ENCODE measurements at places on chromosomes 16 and 17. TPM values are rescaled to one million over a fixed set of nuclear protein-coding genes. Genes with fewer than 3 reads are reported as not detected.
A peak's percentile ranks its signal among the peaks of the same experiment; 100 is the strongest.

Gene HS3ST3B1
- 8.5 TPM for total RNA-seq

Gene MAP2K4
- 36.6 TPM for total RNA-seq

Gene SLFN13
- 3.0 TPM for total RNA-seq

Gene RASD1
- total RNA-seq, result 73.6 TPM

Gene HEATR9
- total RNA-seq, result not detected

Gene TERB1
- 0.06 TPM for total RNA-seq

Gene MRM3
- total RNA-seq, result 24.3 TPM

Gene NLRP1
- total RNA-seq, result 63.2 TPM

- H3K4me3 ChIP-seq, result no peak overlapping the region
- H3K27ac ChIP-seq, result no peak overlapping the region
- peaks cover 7% of the 10 kb centered on the region for H3K27me3 ChIP-seq
- peaks cover 3% of the 10 kb centered on the region for H3K4me1 ChIP-seq
Observed at GRCh38 chr16:86347090-86347489, 163.2 kb upstream of the FOXF1 start.

GRCh38 chr16:27424772-27425498, 23.0 kb downstream of the IL21R start:
- no peak overlapping the region for H3K4me3 ChIP-seq
- H3K4me1 ChIP-seq, result no peaks in the 10 kb centered on the region
- no peak for DNase-seq
- no peaks in the 10 kb centered on the region for H3K36me3 ChIP-seq
- H3K27me3 ChIP-seq, result no peaks in the 10 kb centered on the region

DNA sequence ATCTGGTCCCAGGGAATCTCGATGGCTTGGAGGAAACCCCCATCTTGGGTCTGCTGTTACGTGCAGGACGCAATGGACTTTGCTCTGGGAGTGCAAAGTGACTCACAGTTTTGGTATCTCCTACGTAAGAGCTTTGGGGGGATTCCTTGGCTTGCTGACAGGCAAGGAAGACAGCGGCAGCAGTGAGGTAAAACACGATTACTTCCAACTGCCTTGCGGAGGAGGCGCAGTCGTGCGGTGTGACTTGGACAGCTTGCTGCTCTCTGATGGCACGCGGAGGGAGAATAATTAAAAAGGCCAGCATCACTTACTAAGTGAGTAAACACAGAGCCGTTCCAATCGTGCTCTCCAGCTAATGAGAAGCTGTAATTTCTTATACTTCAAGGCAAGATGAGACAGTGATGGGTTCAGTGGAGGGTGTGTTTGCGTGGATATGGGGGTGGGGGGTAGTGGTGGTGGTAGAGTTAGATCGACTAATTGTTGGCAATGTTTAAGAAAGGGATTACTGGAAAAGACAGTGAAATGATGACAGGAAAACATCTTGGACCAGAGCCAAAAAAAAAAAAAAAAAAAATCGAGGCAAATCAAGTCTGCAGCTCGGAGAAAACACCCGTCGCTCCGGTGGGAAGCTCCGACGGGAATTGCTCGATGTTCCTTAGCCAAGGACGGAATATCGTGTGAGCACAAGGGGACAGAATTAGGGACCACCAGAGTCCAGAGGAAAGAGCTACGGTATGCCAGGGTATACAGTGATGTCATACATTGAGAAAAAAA, 184.8 kb upstream of the ZFHX3 start:
- peak; percentile 21 for DNase-seq
- no peaks in the 10 kb centered on the region for H3K27me3 ChIP-seq
- peaks cover 18% of the 10 kb centered on the region for H3K4me1 ChIP-seq
- no peak overlapping the region for H3K27ac ChIP-seq

- no peaks in the 10 kb centered on the region for H3K27me3 ChIP-seq
- no peaks in the 10 kb centered on the region for H3K4me1 ChIP-seq
- DNase-seq, result no peak
- H3K4me3 ChIP-seq, result no peak overlapping the region
Observed at GRCh38 chr16:56346131-56346890, 79.0 kb downstream of the AMFR start.

- no peaks in the 10 kb centered on the region for H3K27me3 ChIP-seq
- no peaks in the 10 kb centered on the region for H3K36me3 ChIP-seq
- H3K4me3 ChIP-seq, result no peak overlapping the region
- H3K27ac ChIP-seq, result peak overlapping the region; percentile 89
- peaks cover 40% of the 10 kb centered on the region for H3K4me1 ChIP-seq
Observed at GRCh38 chr16:81567987-81568748, 123.6 kb downstream of the CMIP start.

- peak overlapping the region; percentile 99 for H3K27ac ChIP-seq
- H3K27me3 ChIP-seq, result no peaks in the 10 kb centered on the region
- no peaks in the 10 kb centered on the region for H3K36me3 ChIP-seq
- peaks cover 33% of the 10 kb centered on the region for H3K4me1 ChIP-seq
Observed at GRCh38 chr17:81514489-81514738, 1.8 kb upstream of the ACTG1 start.

DNA sequence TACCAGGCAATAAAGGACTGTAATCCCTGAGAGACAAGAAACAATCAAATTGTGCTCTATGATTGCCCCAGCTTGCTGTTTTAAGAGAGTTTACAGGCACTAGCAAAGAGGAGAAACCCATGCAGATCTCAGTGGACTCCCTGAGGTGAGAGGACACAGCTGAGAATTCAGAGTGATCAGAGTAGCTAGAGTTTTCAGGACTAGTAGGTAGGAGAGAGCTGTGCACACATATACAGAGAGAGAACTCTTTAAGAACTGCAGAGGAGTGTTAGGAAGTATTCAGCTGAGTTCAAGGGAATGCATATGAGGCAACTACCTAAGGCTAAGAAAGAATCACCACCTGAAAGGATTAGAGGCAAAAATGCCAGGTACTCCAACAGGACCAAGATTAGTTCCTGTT, 904.8 kb downstream of the CDH8 start:
- no peak for DNase-seq
- no peak overlapping the region for H3K4me3 ChIP-seq
- H3K27ac ChIP-seq, result no peak overlapping the region

GRCh38 chr17:36641331-36641876, 40.0 kb downstream of the MRM1 start:
- peaks cover 9% of the 10 kb centered on the region for H3K4me1 ChIP-seq
- no peak overlapping the region for H3K4me3 ChIP-seq
- DNase-seq, result no peak
- no peak overlapping the region for H3K27ac ChIP-seq

- H3K27ac ChIP-seq, result no peak overlapping the region
- no peak overlapping the region for H3K4me3 ChIP-seq
- no peaks in the 10 kb centered on the region for H3K36me3 ChIP-seq
- no peak for DNase-seq
- H3K27me3 ChIP-seq, result no peaks in the 10 kb centered on the region
Observed at GRCh38 chr17:63293323-63294075, 152.6 kb downstream of the CYB561 start.

DNA sequence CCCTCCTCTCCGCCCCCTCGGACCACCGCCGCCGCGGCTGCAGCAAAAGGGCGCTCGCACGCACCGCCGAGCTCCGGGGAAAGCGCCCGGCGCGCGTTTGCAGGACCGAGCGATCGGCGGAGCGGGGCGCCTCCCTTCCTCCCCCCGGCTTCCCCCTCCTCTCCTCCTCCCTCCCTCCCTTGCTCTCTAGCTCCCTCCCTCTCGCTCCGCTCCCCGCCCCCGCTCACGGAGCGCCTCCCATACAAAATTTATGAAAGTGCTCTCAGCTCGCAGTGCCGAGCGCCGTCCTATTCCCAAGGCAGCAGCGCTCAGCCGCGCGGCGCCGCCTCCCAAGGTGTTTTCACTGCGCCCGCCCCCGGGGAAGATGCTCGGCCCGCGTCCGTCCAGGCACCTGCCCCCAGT, at the start of gene RTN4RL1:
RTN4RL1 (minus strand) TSS at position 115 of the 402 bp plus-strand sequence. CDS start 469 bp downstream, outside the sequence.
- H3K36me3 ChIP-seq, result no peaks in the 10 kb centered on the region
- H3K4me1 ChIP-seq, result peaks cover 6% of the 10 kb centered on the region
- H3K4me3 ChIP-seq, result peak within 1 kb of the TSS; percentile 85
- no peaks in the 10 kb centered on the region for H3K27me3 ChIP-seq

GRCh38 chr17:2282297-2282873, 21.2 kb downstream of the SMG6 start:
- H3K27ac ChIP-seq, result no peak overlapping the region
- no peak overlapping the region for H3K4me3 ChIP-seq
- DNase-seq, result no peak
- no peaks in the 10 kb centered on the region for H3K36me3 ChIP-seq
- no peaks in the 10 kb centered on the region for H3K27me3 ChIP-seq
- H3K4me1 ChIP-seq, result no peaks in the 10 kb centered on the region

- no peak for DNase-seq
- H3K4me3 ChIP-seq, result no peak overlapping the region
- no peaks in the 10 kb centered on the region for H3K4me1 ChIP-seq
- H3K27me3 ChIP-seq, result peaks cover 28% of the 10 kb centered on the region
Observed at GRCh38 chr17:38583828-38584349, 21.9 kb downstream of the SRCIN1 start.

- no peak overlapping the region for H3K27ac ChIP-seq
- H3K4me1 ChIP-seq, result no peaks in the 10 kb centered on the region
- DNase-seq, result no peak
- H3K4me3 ChIP-seq, result no peak overlapping the region
- H3K27me3 ChIP-seq, result no peaks in the 10 kb centered on the region
Observed at GRCh38 chr16:5442054-5442453, 344.5 kb upstream of the EEF2KMT start.

- no peaks in the 10 kb centered on the region for H3K4me1 ChIP-seq
- no peak for DNase-seq
- H3K4me3 ChIP-seq, result no peak overlapping the region
- H3K27ac ChIP-seq, result no peak overlapping the region
- no peaks in the 10 kb centered on the region for H3K36me3 ChIP-seq
- no peaks in the 10 kb centered on the region for H3K27me3 ChIP-seq
Observed at GRCh38 chr16:54685682-54686081, 245.0 kb upstream of the IRX5 start.

- H3K4me1 ChIP-seq, result peaks cover 21% of the 10 kb centered on the region
- H3K36me3 ChIP-seq, result no peaks in the 10 kb centered on the region
- no peak overlapping the region for H3K27ac ChIP-seq
- H3K27me3 ChIP-seq, result no peaks in the 10 kb centered on the region
- DNase-seq, result no peak
Observed at GRCh38 chr16:57539072-57539796, 2.9 kb upstream of the CCDC102A start.

- no peaks in the 10 kb centered on the region for H3K27me3 ChIP-seq
- H3K4me1 ChIP-seq, result peaks cover 15% of the 10 kb centered on the region
- H3K27ac ChIP-seq, result peak overlapping the region; percentile 16
- no peak for DNase-seq
- no peak overlapping the region for H3K4me3 ChIP-seq
Observed at GRCh38 chr17:29585080-29585751, 4.2 kb downstream of the GIT1 start.

DNA sequence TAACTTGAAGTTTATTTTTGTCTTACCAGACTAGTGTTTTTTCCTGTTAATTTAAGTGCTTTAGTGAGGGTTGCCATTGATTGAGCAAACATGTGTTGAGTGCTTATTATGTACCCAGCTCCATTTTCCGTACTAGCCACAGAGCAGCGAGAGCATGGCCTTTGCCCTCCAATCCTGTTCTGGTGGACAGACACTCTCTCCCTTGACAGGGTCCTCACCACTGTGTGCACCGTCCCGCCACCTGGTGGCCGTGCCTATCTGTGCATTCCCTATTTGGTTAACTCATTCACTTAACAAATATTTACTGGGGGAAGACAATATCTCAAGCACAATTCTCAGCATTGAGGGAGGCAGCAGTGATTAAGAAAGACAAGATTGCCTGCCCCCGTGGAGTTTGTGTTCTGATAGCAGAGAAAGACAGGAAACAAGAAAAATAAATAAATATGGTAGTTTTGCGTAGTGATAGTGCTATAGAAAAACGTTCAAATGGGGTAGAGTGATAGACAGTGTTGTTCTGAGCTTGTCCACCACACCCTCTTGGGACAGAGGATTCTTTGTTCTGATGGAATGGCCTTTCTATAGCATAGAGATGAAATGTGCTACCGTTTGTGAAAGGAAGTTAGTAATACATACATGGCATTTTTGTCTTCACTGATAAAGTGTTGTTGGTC, 13.0 kb downstream of the CDH13 start:
- no peak overlapping the region for H3K27ac ChIP-seq
- no peaks in the 10 kb centered on the region for H3K27me3 ChIP-seq
- no peaks in the 10 kb centered on the region for H3K36me3 ChIP-seq
- no peak for DNase-seq
- H3K4me3 ChIP-seq, result no peak overlapping the region

- no peaks in the 10 kb centered on the region for H3K36me3 ChIP-seq
- no peaks in the 10 kb centered on the region for H3K27me3 ChIP-seq
- no peak overlapping the region for H3K4me3 ChIP-seq
- no peak overlapping the region for H3K27ac ChIP-seq
- peaks cover 38% of the 10 kb centered on the region for H3K4me1 ChIP-seq
Observed at GRCh38 chr17:78715876-78716275, 66.2 kb downstream of the CYTH1 start.
